BJ (cell line): ENCODE measurements at places on chromosomes 11 and 22.

- DNase-seq: no peak
These were observed 23.8 kb downstream of the ARHGAP1 start for GRCh38 chr11:46676436-46677158.

GRCh38 chr11:125079151-125079877 is 16.2 kb downstream of the SLC37A2 start:
- DNase-seq: no peak

DNA sequence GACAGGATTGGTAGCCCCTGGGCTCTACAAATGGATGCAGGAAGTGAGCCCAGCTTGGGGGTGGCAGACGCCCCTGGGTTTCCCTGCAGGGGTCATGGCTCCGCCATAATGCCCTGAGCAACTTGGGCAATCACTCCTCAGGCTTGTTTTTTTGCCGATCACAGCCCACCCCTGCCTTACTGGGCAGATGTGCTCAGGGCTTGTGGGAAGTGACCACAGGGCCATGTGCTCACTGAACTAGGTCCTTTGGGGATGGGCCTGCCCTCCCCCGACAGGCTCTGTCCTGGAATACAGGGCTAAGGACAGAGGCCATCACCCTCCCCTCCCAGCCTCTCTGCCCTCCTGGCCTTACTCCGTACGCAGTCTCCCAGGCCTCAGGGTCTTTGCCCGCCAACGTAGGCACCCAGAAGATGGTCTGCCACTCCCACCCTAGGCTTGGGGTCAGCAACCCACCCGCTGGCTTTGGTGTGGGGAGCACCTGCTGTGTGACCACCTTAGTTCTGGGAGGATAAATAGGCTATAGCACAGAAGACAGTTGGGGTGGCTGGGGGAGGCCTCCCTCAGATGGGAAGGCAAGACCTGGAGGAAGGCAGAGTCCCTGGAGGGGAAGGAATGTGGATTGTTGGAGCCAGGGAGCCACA is 3.8 kb downstream of the RPLP2 start:
- no peak for DNase-seq

DNA sequence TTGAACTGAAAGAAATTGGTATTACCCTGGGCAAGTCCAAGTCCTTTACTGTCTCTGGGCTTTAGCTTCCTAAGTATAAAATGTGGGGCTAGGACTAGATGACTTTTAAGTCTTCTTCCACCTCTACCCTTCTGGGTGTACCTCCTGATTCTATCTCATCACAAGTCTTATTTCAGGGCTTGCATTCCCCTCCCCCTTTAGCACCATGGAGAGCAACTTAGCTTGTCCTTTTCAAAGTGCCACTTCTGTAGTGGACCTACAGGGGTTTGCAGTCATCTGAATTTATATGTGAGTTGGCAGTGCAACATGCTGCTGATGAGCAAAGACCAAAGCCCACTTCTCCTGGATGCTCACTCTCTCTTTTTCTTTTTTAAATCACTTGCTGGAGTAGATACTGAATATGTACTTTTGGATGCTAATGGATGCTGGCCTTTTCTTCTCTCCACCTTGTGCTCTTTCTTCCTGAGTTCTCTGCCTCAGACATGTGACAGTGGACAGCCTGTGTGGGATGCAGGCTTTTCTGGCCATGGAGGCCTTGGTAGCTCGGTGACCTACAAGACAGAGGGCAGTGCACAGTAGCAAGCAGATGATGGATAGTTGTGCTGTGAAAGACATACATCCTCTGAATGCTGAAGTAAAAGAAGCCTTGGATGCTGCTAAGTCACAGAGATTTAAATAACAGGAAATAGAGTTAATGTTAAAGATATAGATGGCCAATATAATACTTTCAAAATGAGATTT is 185.0 kb downstream of the NELL1 start:
- DNase-seq: no peak

- no peak for DNase-seq
These were observed 116.2 kb downstream of the KIAA1671 start for GRCh38 chr22:25068707-25069106.

DNA sequence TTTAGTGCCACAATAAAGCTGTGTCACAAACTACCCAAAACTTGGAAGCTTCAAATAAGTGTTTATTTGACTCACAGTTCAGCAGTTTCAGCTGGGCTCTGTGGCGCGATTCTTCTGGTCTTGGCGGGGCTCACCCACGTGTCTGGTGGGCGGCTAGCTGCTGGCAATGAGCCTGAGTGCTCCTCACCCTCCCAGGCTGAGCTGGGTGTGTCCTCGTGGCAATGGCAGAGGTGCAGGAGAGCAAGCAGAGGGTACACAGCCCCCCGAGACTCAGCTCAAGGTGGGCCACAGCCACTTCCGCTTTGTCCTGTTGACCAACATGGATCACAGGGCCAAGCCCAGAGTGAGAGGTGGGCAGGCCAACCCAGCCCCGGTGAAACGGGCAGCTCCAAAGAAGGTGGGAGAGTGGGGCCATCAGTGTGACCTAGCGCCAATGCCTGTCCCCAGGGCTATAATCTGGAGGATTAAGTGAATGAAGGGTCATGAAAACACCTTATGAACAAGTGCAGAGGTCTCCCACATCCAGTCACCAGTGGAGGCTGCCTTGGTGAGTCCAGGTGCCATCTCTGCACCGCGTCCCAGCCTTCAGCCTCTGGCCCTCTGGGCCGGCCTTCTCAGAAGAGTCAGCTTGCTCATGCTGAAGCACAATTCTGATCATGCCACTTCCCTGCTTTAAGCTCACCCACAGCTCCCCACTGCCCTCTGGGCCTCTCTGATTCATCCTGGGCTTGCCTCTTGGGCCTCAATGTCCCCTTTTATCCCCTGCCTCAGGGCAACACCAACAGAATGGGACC is 74.6 kb upstream of the RTL6 start:
- DNase-seq: no peak

GRCh38 chr11:76654980-76655379 is 15.6 kb downstream of the LRRC32 start:
- no peak for DNase-seq

DNA sequence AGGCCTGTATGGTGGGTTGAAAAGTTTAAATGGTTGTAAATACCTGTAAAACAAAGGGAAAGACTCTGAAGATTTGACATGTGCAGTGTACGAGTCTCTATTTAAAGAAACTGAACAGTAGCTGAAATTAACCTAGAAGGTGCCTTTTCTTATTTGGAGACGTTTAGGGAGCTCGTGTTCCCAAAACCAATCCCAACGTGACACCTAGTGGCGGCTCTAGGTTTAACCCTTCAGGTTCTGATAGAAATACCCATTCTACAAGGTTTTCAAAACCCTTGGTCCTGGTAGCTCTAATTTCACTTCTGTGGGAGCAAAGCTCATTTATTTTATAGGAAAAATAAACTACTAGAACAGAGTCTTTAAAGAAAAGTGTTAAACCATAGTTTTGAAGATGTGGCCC is 258.3 kb downstream of the LRRC4C start:
- DNase-seq: no peak

GRCh38 chr11:68763926-68764657 is 12.8 kb upstream of the TESMIN start:
- DNase-seq: no peak
